Pons (tissue), 1 donor: ENCODE measurements at places on chromosomes 5 and 9.

GRCh38 chr9:35695943-35696401 is 6.2 kb upstream of the TPM2 start:
- no peak for DNase-seq

DNA sequence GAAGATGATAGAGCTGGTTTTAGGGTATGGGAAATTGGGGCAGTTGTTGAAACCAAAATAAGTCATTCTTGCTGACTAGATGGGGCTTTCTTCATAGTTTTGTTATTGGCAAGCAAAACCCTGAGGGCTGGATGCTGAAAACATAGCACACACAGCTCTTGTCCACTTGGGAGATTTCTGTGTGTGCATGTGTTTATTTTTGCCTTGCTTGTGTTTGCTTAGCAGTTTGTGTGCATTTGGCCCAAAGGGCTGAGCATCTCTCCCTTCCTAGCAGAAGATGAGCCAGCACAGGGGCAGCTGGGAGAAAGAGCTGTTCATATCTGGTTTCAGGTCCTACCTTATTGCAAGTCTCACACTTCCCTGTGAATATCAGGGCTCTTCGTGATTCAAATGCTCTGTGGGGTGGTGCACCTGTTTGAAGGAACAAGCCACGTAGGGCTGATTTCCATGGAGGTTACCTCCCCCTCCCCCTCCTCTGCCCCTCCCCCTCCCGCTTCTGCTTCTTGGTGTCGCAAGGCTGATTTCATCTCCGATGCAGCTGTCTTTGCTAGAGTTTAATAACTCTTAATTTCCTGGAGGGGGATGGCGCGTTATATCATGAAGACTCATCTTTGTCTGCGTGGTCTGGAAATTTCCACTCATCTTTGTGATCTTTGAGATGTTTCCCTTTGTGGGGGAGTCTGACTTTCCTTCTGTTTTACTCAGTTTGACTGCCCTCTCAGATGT is 296.5 kb downstream of the ARHGAP26 start:
- no peak for DNase-seq

- DNase-seq = no peak
Measured at GRCh38 chr5:131355971-131356528, 92.2 kb downstream of the CDC42SE2 start.

DNA sequence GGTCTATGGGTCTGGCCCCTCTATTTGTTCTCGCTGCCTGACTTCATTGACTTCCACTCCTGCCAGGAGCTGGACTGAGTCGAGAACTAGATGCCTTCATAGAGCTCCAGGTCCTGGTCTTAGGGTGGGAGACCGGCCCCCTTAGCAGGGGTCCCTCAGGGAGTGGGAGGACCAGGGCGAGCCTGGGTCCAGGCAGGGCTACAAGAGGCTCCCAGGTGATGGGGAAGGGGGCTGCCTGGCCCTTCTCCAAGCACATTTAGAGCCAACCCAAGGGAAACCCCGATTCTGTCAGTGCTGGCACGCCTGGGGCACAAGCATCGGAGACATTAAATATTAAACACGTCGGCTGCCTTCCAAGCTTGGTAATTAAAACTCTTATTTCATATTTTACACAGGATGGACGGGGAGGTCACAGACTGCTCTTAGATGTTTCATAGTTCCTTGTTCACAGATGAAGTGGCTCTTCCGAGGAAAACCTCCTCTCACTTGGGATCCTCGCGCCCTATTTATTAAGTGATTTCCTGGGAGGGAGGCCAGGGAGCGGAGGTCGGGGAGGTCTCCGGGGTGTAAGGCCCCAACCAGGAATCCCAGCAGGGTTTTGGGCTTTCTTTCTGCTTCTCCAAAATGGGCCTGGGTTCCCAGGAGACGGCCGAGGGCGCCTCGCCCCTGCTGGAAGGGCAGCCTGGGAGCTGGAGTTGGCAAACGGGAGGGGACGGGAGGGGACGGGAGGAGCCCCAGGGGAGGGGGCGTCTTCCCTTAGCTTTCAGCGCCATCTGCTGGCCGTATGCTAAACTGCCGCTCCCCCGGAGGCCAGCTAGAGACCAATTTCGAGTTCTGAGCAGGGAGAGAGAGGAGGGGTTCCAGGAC is 23.4 kb upstream of the ZBTB43 start:
- DNase-seq = peak; percentile 60

- DNase-seq = no peak
Measured at GRCh38 chr5:106906199-106906598, 764.5 kb downstream of the EFNA5 start.

GRCh38 chr5:83472508-83473345 is 1.2 kb downstream of the VCAN start:
- no peak for DNase-seq

GRCh38 chr9:61671276-61671973 is 481.6 kb downstream of the SPATA31A7 start:
- DNase-seq = no peak

DNA sequence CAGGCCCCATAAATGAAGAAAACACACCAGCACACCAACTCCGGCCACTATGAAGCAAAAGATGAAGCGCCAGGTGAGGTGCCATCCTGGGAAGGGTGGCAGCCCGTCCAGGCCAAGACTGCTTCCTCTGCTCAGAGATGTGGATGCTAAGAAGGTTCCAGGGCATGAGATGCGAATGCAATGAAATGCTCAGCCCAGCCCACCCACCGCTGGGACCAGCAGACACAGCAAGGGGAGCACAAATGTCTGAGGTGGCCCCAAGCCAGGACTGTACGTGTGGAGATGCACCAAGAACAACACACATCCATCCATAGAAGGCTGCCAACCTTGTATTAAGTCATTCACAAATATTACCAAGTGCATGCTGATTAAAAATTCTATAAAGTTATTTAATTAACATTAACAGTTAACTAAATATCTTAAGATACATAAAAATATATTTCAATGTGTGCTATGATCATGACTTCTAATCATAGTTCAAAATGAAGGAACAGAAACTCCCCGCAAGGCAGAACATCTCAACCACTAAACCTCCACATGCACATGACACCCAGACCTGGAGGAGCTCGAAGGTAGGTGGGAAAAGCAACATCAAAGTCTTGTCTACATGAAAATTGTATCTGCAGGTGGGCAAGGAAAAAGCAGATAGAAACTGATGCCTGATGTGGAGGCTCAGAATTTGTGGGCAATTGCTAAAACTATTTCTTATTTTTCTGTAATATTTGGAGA is 43.7 kb downstream of the BICD2 start:
- no peak for DNase-seq

DNA sequence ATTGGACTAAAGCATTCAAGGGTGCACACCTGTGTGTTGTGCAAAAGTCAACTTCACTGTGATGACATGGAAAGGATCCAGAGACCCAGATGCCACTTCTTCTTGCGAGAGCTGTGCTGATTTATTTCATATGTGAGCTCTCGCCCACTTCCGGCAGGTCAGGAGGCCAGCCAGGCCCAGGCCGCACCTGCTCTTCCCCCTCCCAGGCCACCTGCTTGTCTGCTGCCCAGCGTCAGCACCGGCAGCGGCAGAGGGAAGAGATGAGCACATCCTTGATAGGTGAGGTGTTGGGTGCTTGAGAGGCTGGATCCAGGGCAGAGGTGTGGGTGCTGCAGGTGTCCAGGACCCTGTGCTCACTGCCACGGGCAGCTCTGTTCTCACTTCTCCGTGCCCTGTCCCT is 242.9 kb downstream of the FANCC start:
- DNase-seq = no peak

GRCh38 chr5:56900858-56901578 is 8.4 kb upstream of the SETD9 start:
- DNase-seq = peak; percentile 64

- DNase-seq = peak; percentile 89
Measured at GRCh38 chr5:9544502-9545135, 1.3 kb downstream of the SEMA5A start.

DNA sequence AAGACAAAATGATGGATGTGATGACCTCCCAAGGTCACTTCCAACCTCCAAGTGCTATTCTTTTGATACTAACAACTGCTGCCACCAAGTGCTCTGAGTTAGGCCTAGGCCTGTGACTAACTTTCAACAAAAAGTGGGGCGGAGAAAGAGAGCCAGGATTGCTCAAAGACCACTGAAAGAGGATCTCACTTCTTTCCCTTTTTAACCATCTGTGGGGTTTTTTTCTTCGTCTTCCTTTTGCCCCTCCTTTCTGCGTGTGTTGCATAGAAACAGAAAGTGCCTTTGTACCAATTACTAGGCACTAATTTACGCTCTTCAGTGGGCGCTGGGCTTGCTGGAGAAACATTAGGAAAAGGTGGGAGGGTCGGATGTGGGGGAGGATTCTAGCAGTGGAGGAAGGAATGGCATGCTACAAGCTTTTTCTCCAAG is 8.0 kb downstream of the KLF9 start:
- DNase-seq = peak; percentile 80

DNA sequence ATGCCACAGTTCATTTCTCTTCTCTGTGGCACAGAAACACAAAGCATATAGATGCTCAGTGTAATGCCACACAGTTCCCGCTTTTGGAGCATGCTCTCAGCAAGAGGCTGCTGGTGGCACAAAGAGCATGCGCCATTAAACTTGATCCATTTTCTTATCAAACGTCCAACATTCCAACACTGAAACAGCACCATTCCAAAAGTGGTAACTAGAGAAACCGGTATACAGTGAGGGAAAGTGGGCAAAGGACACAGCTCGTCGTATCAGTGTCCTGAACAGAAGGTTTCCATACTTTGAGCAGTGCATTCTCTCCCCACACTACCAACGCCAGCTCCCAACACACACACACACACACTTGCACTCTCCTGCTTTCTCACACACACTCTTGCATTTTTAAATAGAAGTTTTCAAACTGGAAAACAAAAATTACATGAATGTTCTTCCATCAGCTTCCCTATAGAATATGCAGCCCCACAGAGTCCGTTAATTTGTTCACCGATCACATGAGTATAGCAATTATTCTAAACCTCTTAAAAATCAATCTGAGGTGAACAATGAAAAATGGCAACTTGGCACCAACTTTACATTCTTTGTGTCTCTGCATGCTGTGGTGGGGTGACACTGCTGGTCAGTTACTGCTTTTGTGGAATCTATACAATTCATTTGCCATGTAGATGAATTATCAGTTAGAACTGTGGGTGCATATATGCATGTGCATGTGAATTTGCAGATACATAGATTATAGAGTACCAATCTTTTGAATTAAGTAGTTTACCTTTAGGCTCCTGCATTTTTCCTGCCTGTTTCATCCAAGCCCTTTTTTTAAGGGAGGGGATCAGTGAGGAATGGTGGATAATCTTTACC is 5.7 kb downstream of the NFIB start:
- DNase-seq = peak; percentile 85

- no peak for DNase-seq
Measured at GRCh38 chr9:89311346-89312221, 589 bp downstream of the CKS2 start.

- no peak for DNase-seq
Measured at GRCh38 chr9:3906437-3907213, 380.8 kb upstream of the RFX3 start.

- DNase-seq = no peak
Measured at GRCh38 chr5:34842554-34842953, 3.6 kb downstream of the TTC23L start.

DNA sequence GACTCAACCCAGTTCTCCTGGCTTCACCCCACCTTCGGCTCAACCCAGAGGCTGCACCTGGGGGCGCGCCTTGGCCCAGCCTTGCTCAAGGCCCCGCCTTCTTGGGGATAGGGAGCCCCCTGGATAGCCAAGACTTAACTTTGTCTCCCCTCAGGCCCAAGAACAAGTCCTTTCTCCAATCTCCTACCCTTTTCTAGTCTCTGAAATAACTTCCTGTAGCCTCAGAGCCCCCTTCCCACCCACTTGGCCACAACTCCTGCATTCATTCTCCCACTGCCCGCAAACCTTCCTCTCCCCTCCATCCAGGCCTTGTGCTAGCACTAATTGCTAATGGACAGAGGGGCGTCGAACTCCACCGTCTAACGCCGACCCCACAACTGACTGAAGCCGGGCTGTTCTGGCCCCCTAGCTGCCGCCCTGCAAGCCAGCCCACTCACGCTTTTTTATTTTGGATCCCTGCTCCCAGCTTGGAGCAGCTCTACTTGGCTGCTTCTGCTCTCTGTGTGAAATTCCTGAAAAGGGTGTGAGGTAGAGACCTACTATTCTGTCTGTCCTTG is 579 bp upstream of the ASTN2 start:
- DNase-seq = no peak

DNA sequence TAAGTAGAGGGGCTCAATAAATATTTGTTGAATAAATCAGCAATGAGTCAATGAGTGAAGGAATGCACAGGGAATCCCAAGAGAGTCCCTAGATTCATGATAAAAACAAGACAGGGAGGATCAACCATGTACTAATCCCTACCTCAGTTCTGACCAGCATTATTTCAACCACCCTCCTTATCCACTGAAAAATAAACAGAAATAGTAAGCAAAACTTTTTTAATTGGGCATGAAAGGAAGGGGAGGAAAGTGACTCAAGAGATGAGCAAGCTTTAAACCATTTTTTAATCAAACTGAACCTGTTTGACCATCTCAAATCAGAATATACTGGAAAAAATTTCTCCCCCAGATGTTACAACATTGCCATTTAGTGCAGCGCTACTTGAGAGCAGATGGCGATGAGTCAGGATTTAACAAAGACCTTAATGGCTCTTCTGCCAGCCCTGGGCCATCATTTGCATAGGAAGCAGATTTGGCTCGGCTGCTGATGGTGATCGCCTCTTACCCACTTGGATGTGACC is 194.8 kb upstream of the SLC30A5 start:
- DNase-seq = peak; percentile 22

DNA sequence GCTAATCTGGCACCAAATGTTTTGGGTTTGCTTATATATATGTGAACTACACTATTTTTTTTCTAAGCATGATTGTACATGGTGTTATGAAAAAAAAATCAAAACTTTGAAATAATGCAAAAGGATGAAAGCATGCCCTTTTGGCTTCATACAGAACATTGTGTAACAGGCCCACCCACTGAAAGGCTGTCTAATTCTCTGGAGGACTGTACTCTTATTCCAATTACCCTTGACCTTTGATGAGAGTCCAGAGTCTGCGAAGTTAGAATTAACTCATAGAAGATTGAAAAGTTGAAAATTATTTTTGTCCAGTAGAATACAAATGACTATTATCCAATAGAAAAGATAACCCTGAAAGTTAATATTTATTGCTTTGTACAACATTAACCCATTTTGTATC is 117.4 kb downstream of the ADAMTS12 start:
- DNase-seq = no peak

DNA sequence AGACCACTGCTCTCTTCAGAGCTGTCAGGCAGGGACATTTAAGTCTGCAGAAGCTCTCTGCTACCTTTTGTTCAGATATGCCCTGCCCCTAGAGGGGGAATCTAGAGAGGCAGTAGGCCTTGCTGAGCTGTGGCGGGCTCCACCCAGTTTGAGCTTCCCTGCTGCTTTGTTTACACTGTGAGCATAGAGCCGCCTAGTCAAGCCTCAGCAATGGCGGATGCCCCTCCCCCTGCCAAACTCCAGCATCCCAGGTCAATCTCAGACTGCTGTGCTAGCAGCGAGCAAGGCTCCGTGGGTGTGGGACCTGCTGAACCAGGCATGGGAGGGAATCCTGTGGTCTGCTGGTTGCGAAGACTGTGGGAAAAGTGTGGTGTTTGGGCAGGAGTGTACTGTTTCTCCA is 59.9 kb downstream of the CAVIN4 start:
- no peak for DNase-seq

DNA sequence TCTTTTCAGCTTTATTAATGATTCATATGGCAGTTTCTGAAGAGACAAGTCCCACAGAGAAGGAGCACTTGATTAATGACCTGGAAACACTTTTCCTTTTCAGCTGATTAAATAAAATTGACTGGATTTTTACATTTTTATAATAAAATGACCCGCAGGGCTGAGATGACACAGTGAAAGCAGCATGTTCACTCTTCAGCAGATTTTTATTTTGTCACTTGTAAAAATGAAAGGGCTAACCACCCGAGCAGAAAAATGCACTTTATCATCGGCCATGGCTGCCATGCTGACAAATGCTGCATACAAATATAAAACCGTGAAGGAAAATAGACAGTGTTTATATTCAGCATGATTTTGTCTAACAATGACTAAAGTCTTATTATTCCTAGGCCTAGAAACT is 321.6 kb upstream of the ITGA1 start:
- DNase-seq = peak; percentile 11
